GM04503 (cell line): ENCODE measurements at places on chromosomes 6 and 20.

DNA sequence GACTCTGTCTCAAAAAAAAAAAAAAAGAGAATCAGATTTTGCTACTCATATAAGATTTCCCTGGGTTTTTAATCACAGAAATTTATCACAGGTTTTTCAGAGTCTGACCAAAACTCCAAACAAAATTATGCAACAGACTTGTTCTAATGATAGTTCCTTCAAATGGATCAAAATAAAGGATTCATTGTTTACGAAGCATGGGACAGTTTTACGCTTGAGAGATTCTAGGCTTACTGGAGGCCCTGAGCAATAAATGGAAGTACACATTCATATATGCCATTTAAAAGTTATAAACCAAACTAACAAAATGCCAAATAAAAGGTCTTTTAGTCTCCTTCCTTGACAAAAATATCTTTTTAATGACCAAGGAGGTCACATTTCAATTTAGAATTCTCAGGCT lies 245.1 kb upstream of the KCNQ5 start:
- no peak for DNase-seq

GRCh38 chr6:156852147-156852857 lies 75.1 kb downstream of the ARID1B start:
- no peak for DNase-seq

GRCh38 chr6:133467982-133468380 lies 226.8 kb downstream of the EYA4 start:
- DNase-seq, result no peak

DNA sequence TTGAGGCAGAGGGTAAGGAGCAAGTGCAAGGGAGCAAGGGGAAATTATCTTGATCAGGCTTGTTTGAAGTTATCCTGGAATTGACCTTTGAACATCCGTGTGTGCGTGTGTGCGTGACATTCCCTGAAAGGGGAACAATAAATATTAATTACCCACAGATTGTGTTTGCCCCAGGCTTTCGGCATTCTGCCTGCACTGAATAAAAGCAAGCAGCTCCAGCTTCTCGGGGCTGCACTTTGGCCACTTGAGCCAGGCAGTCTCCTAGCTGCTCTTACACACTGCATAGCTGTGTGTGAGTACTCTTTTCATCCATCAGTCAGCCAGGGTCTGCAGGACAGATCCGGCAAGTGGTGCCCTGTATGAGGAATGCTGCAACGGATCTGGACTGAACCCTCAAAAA lies 107.7 kb upstream of the BTN3A2 start:
- no peak for DNase-seq
